ENCODE measurements at places on chromosomes 1 and 21.
A peak's percentile ranks its signal among the peaks of the same experiment; 100 is the strongest.

GRCh38 chr1:93447481-93448291, at the start of gene FNBP1L:
FNBP1L (plus strand) TSS chr1:93448118; CDS start chr1:93448282, 164 bp downstream.
- peak; percentile 7 for DNase-seq

DNA sequence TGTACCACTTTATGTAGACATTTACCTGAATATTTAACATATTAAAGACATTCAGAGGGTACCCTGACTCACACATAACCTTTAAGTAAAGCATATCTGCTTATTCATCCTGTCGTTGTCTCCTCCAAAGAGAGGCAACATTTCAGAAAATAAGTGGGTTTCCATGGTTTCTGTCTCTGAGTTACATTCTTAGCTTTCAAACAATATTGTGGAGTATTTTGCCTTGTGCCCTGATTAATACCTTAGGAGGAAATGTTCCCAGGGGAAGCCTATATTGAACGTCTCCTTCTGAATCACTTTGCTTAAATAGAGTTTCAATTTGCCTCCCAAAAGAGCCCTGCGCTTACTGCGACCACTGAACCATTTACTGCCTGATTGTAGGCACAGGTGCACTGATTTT, 26.1 kb downstream of the PALMD start:
- DNase-seq, result no peak

DNA sequence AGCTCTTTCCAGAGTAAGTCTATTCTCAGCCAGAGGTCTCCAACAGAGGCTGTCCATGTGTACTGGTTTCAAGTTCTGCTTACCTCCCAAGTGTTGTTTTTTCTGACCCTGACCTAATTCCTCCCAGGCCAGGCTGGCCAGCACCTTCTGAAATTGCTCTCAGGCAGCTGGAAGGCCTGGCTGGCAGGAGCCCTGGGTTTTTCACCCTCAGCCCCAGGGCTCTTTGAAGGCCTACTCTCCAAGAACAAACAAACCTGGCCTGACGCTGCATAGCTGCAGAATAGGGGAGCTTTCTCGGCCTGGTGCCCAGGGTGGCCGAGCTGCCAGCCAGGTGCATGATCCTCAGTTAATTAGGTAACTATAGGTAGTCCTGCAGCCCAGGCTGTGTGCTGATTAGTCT, 147.5 kb downstream of the CACNA1E start:
- no peak for DNase-seq

DNA sequence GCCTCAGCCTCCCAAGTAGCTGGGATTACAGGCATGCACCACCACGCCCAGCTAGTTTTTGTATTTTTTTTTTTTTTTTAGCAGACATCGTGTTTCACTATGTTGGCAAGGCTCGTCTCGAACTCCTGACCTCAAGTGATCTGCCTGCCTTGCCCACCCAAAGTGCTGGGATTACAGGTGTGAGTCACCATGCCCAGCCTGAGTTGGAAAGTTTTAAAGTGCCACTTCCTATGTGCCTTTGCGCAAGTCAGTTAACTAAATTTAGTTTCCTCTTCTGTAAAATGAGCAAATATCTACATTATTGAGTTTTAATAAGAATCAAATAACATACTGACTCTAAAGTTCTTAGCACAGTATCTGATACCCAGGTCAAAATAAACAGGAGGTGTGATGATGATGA, 12.4 kb downstream of the SLC19A2 start:
- no peak for DNase-seq

DNA sequence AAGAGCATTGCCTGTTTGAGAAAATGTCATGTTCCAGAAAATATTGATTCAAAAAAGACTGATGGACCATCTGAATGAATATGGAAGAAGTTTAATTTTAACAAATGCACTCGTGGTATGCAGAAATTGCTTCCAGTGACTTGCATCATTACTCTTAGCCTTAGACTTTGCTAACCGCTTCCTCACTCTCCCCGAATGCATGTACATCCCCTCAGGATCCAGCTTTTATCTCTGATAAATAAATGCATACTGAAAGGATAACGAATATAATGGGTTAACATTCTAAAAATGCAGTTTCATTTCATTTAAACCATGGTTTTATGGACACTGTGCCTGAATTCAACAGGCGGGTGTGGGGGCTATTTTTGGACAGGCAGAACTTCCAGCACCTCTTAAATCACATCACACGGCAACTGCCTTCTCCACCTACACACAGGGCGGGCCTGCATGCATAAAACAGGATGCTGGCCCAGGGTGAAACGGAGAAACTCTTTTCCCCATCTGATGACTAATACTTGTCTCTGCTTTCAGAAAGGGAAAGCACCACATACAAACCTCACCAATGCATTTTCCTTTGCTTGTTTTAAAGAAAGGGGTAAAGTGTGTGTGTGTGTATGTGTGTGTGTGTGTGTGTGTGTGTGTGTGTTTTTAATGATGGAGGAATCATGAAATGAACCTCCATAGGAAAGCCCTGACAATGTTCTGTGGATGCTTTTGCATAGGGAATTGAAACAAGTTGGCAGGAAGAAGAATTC, 48.7 kb downstream of the SPAG17 start:
- DNase-seq, result no peak

DNA sequence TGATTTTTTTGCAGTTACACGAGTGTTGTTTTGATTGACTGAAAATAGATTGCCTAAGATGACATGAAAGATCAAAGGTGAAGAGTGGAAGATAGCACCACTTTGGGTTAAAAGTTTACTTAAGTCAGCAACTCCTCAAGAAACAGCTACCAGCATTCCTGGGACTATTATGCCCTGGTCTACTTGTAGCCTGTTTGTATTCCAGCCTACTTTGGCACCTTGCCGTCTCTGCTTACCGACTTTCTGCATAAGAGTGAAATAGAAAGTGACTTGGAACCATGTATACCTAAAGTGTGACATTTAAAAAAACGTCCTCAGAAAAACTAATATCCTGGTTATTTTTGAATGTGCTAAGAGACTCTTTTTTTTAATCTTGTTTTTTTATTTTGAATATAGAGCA, 631.5 kb upstream of the PTBP2 start:
- DNase-seq, result no peak

- DNase-seq, result no peak
Observed at GRCh38 chr1:55617288-55617982, 402.3 kb upstream of the USP24 start.

- DNase-seq, result no peak
Observed at GRCh38 chr1:33712186-33712585, 151.7 kb upstream of the HMGB4 start.

DNA sequence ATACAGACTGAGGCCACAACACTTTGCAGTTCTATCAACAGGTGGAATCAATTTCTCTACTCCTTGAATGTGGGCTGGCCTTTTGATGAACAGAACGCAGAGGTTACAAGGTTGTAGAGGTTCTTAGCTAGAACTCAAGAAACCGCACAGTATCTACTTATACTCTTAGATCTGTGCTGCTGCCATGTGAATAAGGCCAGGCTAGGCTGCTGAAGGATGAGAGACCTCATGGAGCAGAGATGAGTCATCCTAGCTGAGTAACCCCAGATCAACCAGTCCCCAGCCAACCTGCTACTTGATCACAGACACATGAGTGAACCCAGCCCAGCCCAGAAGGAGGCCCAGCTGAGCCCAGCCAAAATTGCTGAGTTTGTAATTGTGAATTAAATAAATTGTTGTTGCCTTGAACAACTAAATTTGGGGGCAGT, 35.3 kb upstream of the BCAR3 start:
- no peak for DNase-seq

- no peak for DNase-seq
Observed at GRCh38 chr1:27403931-27404330, 11.5 kb downstream of the GPR3 start.

DNA sequence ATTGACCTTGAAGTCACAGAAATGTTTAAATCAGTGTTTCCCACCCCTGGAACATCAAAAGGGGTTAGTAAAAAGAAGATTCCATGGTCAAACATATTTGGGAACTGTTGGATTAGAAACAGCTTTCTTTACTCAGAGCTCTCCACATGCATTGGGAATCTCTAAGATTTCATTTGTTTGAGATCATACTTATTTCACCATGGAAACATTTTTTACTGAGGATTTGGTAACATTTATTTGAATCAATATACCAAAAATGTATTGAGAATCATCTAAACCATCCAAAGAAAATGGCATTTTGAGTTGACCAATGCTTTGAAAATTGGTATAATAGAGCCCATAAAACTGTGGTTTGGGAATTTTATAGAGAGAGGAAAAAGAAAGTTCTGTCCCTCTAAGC, 25.3 kb downstream of the NGF start:
- no peak for DNase-seq

GRCh38 chr1:88169939-88170338, 514.1 kb upstream of the PKN2 start:
- no peak for DNase-seq

GRCh38 chr1:193846411-193846810, 660.0 kb upstream of the B3GALT2 start:
- no peak for DNase-seq

DNA sequence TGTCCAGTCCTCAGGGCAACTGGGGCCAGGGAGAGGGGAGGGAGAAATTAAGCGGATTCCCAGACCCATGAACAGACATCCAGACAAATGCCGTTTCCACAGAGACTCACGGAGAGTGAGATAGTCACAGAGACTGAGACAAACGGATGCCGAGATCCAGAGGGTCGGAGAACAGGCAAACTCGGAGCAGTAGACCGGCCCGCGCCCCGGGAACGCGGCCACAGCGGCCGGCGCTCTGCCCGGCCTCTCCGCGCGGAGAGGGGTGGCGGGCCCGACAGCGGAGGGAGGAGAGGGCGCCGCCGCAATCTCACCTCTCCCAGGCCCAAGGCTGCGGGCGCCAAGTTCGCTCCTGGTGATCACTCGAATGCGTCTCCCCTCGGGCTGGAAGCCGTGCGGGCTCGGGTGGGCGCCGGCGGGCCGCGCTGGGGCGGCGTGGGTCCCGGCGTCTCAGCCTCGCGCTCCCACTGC, 831 bp upstream of the FOXD2 start:
- DNase-seq, result no peak

DNA sequence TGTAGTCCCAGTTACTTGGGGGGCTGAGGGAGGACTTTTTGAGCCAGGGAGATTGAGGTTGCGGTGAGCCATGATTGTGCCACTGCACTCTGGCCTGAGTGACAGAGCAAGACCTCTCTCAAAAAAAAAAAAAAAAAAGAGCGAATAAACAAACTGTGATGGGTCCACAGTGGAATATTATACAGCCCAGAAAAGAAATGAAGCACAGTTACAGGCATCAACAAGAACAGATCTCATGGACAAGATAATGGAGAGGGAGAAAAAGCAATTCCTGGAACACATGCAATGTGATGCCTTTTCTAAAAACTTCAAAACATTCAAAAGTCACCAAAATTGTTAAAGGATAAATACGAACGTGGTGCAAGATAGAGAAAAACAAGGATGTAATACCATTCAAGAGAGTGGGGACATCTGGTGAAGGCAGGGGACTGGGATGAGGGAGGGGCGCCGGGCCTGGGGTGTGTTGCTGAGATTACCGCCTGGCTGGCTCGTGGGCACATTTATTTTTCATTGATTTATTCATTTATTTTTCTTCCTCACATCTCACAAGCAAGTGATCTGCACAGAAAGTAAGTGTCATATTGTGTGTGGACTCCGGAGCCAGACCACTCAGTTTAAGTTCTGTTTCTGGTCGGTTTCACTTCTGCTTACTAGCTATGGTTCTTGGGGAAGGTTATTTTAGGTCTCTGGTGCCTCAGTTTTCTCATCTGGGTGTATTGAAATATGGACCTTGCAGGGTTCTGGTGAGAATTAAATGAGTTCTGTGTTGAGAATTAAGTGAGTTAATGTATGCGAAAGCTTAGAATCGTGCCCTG, 30.1 kb downstream of the ABCG1 start:
- no peak for DNase-seq

DNA sequence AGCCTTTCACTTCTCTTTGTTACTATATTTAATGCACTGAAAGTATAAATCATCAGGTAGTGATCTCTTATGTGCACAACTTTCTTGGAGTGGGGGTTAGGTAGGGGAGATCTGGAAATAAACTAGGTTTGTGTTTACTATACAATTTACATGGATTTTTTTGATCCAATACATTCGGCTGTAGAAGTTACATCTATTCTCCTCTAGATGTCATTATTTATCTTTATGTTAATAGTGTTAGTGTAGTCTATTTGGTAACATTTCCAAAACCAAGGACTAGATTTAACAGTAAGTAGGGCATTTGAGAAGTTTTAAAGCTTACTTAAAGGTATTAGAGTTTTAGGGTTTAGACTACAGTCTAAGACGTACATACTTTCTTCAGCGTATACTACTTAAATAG, 5.4 kb downstream of the VPS45 start:
- no peak for DNase-seq

DNA sequence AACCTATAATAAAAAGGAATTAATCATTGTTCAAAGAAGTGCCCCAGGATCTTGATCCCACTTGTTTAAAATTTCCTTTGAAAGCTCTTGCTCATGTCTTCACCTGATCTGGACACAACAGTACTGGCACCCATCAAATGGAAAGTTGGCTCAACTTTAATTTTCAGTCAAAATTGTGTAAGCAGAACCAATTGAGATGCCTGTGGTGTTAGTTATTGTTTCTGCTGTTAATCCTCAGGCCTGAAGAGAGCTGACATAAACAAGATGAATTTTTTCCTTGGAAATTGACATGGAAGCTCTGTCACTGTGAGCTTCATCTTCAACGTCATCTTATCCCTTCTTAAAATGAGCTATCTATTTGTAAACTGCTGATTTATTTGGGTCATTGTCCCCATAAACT, 88.3 kb upstream of the TNFSF4 start:
- no peak for DNase-seq

DNA sequence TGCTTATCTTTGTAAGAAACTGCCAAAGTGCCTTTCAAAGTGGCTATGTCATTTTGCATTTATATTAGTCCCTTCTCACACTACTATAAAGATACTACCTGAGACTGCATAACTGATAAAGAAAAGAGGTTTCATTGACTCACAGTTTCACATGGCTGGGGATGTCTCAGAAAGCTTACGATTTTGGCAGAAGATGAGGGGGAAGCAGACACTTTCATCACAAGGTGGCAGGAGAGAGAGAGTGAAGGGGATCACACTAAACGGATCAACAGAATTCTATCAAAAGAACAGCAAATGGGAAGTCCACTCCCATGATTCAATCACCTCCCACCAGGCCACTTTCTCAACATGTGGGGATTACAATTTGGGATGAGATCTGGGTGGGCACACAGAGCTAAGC, 1352.0 kb upstream of the B3GALT2 start:
- no peak for DNase-seq

- DNase-seq, result no peak
Observed at GRCh38 chr1:199009447-199009846, 370.6 kb downstream of the PTPRC start.

GRCh38 chr1:228392111-228392936, 14.3 kb downstream of the TRIM11 start:
- DNase-seq, result no peak

- DNase-seq, result no peak
Observed at GRCh38 chr1:205590457-205590768, 41.4 kb downstream of the ELK4 start.

DNA sequence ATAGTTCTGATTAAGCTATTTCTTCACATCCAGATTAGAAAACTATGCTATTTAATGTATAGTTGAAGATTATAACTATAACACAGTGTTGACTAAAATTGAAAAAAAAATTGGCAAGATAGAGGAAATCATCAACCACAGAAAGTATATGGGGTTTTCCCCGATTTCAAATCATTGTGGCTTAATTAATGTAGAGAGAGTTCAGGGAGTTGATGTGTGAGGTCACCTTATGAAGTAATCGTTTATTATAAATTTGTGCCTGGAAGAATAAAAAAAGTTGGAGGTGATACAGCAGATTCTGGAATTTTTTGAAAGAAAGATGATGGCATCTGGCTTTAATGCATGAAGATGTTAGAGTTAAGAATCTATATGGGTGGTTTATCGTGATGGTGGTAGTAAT, 84.3 kb downstream of the PTGS2 start:
- no peak for DNase-seq

All from stimulated activated CD8-positive, alpha-beta memory T cell treated with anti-CD3 and anti-CD28 coated beads, Interleukin-2, amount 100 ng/mL, for 1 hour (primary cell).